ENCODE measurements at places on chromosomes 13 and 19. TPM values are rescaled to one million over a fixed set of nuclear protein-coding genes. Genes with fewer than 3 reads are reported as not detected.
A peak's percentile ranks its signal among the peaks of the same experiment; 100 is the strongest.

DNA sequence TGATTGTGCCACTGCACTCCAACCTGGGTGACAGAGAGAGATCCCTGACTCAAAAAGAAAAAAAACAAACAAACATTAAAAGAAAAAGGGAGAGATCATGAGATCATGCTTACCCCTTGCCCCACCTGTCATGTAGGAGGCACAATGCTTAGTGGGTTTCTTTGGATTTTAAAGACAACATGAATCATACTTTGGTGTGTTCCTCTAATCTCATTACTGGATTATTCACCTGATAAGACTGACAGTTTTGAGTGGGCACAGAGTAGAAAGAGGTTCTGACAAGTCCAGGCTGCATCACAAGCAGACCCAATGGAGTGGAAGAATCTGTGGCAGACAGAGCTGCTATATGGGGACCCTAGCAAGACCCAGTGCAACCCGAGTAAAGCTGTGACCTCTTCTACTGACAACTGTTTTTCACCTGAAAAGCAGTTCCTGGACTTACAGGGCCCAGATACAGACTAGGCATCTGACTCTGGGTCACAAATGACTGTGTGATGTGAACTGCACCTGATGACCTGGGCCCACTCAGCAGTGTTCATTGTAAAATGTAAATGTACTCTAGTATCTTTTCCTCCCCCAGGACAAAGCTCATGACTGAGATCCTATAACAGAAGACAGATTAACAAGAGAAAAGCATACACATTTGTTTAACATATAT lies 28.9 kb upstream of the USP12 start:
- no peak for DNase-seq

DNA sequence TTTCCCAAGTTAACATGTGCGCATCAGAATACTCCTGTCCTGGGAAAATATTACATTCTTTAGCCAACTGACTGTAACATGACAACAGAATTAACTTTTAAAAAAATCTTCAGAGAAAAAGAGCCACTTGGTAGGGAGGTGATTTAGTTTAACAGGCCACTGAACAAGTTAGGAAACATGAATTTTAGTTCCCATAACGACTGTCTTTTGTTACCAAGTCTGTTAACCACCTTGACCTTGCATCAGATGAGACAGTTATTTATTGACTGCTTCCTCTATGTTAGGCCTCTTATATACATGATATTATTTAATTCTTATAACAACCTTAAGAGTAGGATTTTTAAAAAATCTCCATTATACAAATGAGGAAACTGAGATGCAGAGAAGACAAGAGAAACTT lies 268.6 kb downstream of the NDFIP2 start:
- no peak for DNase-seq

DNA sequence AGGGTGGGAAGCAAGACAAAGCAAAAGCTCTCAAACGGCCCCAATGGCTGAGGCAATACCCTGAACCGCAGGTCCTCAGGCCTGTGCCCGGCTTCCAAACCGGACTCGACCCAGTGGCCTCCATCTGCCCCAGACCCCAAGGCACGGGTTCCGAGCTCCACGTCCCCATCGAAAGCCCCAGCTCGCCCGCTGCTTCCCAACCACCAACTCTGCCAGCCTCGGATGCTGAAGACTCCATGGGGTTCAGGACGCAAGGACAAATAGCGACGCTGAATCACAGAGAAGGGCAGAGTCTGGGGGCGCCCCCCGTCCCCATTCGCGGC lies 559 bp downstream of the POLR2E start:
- no peak for DNase-seq

DNA sequence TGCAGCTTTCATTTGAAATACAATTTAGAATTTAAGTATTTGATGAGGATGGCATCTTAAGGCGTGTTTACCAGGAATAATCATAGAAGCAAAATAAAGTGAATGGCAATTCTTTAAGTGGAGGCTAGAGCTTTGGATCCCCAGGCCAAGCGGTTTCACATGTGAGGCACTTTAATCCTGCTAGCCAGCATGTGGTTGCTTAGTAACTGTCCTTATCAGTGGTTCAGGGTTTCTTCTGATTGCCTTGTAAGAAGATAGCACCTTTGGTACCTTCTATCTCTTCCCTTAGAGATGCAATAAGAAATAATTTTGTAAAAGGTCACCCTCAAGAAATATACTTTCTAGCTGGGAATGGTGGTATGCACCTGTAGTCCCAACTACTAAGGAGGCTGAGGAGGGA lies 38.9 kb upstream of the SERP2 start:
- DNase-seq: no peak

DNA sequence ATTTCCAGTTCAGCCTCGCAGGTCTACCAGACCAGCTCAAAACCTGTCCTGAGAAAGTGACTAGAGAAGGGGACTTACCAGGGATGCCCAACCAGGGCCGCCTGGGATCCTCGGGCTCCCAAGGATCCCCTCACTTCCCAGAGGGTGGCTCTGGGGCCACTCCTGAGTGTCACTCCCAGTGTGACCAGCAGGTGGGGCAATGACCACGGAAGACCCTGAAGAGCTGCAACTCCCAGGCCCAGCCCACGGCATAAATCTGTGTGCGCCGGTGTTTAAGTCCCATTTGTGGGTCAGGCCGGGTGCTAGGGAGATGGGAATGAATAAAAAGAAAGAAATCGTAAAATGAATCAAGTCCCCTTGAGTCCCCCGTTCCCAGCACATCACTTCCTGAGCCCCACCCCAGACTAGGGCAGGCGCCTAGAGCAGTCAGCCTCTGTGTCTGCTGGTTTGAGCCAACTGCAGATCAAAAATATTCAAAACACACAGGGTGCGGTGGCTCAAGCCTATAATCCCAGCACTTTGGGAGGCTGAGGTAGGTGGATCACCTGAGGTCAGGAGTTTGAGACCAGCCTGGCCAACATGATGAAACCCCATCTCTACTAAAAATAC lies 10.7 kb downstream of the PTGIR start:
- DNase-seq: peak; percentile 90

DNA sequence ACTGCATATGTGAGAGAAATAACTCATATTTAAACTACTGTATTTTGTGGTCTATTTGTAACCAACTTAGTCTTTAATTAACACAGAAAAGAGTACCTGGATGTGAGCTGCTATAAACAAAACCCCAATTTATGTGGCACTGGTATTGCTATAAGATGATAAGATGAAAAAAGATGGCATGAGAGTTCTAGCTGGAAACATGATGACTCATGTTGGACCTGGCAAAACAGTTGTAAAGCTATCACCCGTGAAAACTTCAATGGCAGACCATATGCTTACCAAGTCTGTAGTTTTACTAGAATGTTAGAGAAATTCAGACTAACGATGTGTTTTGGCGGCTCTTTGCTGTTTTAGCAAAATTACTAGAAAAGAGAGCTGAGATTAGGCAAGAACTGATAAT lies 69.6 kb upstream of the PCDH9 start:
- DNase-seq: no peak

DNA sequence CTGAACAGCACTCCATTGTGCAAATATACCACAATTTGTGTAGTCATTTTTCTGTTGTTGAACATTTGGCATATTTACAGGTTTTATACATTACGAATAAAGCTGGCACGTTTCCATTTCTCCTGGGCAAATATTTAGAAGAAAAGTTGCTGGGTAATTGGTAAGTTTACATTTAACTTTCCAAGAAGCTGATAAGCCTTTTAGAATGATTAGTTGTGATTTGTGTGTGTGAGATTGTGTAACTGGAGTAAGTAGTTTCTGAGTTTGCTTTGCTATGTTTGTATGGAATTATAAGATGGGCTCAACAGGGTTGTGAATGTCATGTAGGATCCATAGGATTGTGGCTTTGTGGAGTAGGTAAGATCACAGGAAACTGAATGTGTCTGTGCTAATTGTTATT lies 1.6 kb upstream of the ZNF529 start:
- no peak for DNase-seq

- no peak for DNase-seq
Measured at GRCh38 chr19:10730932-10731331, 13.1 kb downstream of the DNM2 start.

GRCh38 chr19:19256072-19256969 lies 16.8 kb downstream of the TM6SF2 start:
- DNase-seq: peak; percentile 70

GRCh38 chr19:11279505-11280236 lies 16.3 kb upstream of the TSPAN16 start:
- DNase-seq: no peak

DNA sequence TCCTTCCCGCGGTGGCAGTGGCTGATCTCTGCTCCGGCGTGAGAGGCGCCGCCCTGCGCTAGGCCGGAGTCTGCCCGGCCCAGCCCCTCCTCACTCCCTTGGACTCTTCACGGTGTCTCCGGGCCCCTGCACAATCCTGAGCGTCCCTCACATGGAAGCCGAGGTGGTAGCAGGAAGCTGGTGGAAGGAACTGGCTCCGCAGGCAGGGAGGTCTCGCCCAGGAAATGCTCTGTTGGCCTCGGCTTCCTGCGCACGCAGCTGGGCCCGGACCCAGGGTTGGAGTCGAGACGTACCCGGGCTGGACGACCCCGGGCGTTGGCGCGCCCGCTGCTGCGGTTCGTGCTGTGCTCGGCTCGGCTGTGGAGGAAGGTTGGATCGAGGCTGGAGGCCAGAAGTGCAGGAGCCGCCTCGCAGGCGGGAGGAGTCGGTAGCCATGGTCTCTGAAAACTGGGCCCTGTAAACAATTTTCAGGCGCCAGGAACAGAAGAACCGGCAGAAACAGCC lies 46.3 kb downstream of the ZNF724 start:
- DNase-seq: peak; percentile 90

DNA sequence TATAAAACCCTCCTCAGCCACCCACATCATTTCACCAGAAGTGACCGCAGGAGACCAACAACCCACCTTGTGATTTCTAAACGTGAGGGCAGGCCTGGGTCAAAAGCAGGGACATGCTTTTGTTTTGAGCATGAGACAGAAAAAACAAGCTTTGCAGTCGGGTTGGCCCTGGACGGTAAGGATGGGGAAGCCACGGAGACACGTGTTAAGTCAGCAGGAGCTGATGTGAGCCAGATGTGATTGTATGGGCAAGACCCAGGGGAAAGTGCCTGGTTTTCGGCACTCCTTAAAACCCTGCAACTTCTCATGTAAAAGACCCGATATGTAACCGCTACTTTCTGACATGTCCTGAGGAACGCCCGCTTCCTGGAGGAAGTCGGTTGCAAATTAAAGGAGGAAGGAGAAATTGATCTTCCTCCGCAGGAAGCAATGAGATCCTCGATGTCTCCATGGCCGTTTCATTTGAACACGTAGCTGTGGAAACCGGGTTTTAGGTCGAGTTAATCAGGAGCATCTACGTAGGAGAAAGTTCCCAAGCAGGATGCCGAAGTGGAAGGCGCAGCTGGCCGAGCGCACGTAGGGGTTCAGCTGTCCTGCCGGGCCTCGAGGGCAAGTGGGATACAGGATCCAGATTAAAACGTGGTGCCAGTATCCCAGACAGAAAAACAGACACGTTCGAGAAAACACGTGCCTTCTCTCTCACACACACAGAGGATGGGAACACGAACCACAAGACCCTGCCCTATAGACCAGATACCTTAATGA lies 40.5 kb upstream of the POMP start:
- DNase-seq: no peak

DNA sequence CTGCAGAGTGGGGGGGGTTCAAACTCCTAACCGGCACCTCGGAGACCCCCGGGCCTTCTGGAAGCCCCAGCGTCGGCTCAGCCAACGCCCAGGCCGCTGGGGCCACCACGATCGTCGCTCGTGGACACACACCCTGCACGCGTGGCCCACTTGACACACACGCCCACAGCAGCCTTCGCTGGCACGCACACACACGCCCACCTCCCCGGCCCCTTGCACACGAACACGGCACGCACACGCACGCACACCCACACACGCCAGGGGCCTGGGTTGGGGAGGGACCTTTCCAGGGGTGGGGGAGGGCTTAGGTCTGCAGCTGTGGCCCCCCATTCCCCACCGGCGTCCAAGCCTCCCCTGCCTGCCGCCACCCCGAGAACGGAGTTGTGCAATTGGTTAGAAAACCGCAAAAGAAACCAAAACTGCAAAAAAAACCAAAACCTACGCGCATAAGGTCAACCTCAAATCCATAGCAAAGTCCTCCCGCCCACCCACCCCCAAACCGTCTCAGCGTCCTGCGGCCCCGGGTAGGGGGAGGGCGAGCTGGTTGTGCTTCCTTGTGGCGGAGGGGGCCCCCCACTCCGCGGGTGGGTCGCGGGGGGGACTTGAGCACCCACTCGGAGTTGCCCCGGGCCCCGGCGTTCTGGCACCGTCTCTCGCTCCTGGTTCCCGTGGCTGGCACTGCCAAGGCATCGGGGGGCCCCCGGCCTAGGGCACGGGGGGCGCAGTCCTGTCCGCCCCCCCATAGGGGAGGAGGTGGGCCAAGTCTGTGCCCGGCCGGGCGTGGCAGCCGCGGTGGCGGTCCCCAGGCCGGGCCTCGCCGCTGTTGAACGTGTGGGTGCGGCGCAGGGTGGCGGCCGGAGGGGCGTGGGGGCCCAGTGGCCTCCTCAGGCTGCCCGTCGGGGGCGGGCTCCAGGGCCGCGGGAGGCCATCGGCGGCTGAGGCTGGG lies 3.3 kb upstream of the LRG1 start:
- no peak for DNase-seq

- DNase-seq: no peak
Measured at GRCh38 chr19:33766623-33767022, 30.0 kb upstream of the KCTD15 start.

- DNase-seq: peak; percentile 52
Measured at GRCh38 chr19:5052515-5052914, 83.6 kb downstream of the KDM4B start.

- DNase-seq: no peak
Measured at GRCh38 chr13:113654175-113654560, 3.8 kb downstream of the ATP4B start.

- DNase-seq: no peak
Measured at GRCh38 chr19:47644743-47645482, 36.0 kb downstream of the BICRA start.

DNA sequence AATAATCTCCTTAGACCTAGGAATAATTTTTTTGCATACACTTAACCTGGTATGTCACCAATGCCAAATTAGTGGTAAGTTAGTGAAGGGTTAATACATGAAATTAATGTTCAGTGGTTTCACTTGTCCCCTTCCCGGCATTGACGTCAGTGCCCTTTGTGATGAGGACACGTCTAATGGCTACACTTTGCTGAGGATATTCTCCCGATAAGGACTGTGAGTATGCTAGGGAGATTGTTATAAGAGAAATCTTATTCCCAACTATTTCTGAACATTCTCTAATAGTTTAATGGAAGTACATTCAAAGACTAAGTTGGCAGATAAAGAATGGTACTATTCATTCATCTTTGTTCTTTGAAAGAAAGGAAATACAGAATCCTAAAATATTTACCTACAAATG lies 102.4 kb downstream of the TNFRSF19 start:
- no peak for DNase-seq

GRCh38 chr19:55711719-55712118 lies 26.5 kb downstream of the NLRP9 start:
- DNase-seq: no peak

GRCh38 chr19:46860846-46861690 lies at the start of gene ARHGAP35:
Gene ARHGAP35, plus strand, starts transcription at chr19:46860997. Its CDS starts 57,679 bp downstream, at chr19:46918676.
- peak; percentile 75 for DNase-seq

- DNase-seq: no peak
Measured at GRCh38 chr13:109422161-109422560, 364.2 kb downstream of the IRS2 start.

The SIGLECL1 gene
- not detected for polyA plus RNA-seq

The IGFL1 gene
- not detected for polyA plus RNA-seq

The PINLYP gene
- 12.1 TPM for polyA plus RNA-seq

The SULT2A1 gene
- not detected for polyA plus RNA-seq

The RFPL4AL1 gene
- not detected for polyA plus RNA-seq

The MYBPC2 gene
- polyA plus RNA-seq: 6.1 TPM

The TEX26 gene
- polyA plus RNA-seq: not detected

The SIGLEC9 gene
- polyA plus RNA-seq: not detected

The OR7A5 gene
- polyA plus RNA-seq: not detected

The KLF1 gene
- polyA plus RNA-seq: 0.74 TPM

The ZNF844 gene
- 1.8 TPM for polyA plus RNA-seq

The CYP2A6 gene
- not detected for polyA plus RNA-seq

The IZUMO4 gene
- 0.82 TPM for polyA plus RNA-seq

The GPALPP1 gene
- polyA plus RNA-seq: 31.0 TPM

The GGN gene
- 1.5 TPM for polyA plus RNA-seq

Data from GM23338 (cell line).